ENCODE measurements at places on chromosomes 1 and 21. TPM values are rescaled to one million over a fixed set of nuclear protein-coding genes. Genes with fewer than 3 reads are reported as not detected.

DNA sequence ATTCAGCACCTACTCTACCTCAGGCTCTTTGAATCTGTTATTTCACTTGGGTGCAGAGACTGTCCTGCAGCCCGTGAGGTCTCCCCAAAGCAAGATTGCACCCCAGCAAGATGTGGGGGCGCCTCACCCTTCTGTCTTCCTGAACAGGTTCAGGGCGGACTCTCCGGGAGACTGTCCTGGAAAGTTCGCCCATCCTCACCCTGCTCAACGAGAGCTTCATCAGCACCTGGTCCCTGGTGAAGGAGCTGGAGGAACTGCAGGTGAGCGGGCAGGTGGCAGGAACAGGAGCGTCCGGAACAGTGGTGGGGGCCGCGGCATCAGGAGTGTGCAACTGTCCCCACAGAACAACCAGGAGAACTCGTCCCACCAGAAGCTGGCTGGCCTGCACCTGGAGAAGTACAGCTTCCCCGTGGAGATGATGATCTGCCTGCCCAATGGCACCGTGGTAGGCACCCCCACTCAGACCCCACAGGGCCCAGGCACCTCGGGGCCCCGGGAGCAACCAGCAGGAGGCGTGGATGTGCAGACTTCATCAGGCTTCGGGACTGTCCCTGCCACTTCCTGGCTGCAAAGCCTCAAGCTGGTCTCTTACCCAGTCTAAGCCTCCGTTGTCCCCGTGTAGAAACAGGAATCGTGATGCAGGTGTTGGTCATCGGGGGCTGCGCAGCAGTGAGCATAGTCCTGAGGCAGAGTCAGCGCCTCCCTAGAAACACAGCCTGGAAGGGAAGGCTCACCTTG, 5.9 kb upstream of the MTFR1L start:
- no peak overlapping the region for H3K27ac ChIP-seq
- H3K4me1 ChIP-seq: peaks cover 12% of the 10 kb centered on the region
- H3K4me3 ChIP-seq: no peak overlapping the region
- no peaks in the 10 kb centered on the region for H3K27me3 ChIP-seq
- H3K36me3 ChIP-seq: no peaks in the 10 kb centered on the region
- no peak for DNase-seq

GRCh38 chr1:169697755-169698154, 13.7 kb downstream of the SELL start:
- DNase-seq: no peak
- H3K36me3 ChIP-seq: no peaks in the 10 kb centered on the region
- no peak overlapping the region for H3K4me3 ChIP-seq
- H3K27me3 ChIP-seq: no peaks in the 10 kb centered on the region
- no peak overlapping the region for H3K27ac ChIP-seq

- H3K36me3 ChIP-seq: no peaks in the 10 kb centered on the region
- no peak for DNase-seq
- H3K27ac ChIP-seq: no peak overlapping the region
- H3K4me3 ChIP-seq: no peak overlapping the region
- no peaks in the 10 kb centered on the region for H3K4me1 ChIP-seq
Measured at GRCh38 chr1:177439301-177439700, 268.5 kb downstream of the BRINP2 start.

DNA sequence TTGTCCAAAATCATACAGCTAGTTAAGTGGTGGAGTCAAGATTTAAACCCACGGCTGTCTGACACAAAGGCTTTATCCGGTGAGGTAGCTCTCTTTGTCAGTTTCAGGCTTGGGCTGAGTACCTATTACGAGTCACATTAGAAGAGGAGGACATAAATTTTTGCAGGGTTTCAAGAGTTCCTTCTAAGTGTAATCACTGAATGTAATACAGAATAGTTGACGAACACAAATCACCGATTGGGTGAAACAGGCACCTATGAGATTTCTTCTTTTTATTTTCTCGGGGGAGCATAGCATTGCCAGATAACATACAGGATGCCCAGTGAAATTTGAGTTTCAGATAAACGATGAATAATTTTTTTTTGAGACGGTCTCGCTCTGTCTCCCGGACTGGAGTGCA, 847 bp downstream of the PSMD4 start:
- no peak for DNase-seq
- H3K4me1 ChIP-seq: peaks cover 7% of the 10 kb centered on the region
- H3K27ac ChIP-seq: no peak overlapping the region
- H3K27me3 ChIP-seq: no peaks in the 10 kb centered on the region
- peak overlapping the region; percentile 90 for H3K4me3 ChIP-seq

- no peaks in the 10 kb centered on the region for H3K36me3 ChIP-seq
- H3K4me1 ChIP-seq: no peaks in the 10 kb centered on the region
- no peak overlapping the region for H3K27ac ChIP-seq
- H3K27me3 ChIP-seq: no peaks in the 10 kb centered on the region
Measured at GRCh38 chr1:231075497-231075896, 35.4 kb upstream of the FAM89A start.

DNA sequence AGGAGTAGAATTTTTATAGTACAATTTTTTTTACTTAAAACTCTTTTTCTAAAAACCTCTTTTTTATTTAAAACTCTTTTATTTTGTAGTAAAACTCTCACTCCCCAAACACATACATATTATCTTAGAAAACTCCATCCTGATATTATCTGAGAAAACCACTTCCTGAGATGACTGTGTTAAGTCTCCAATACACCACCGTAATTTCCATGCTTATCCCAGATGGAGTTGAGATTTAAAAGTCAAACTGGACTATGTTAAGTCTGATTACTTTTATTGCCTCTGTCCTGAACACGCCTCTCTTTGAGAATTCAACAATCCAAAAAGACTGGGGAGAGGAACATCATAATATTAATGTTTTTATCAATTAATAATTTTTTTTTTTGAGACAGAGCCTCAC, 3.7 kb downstream of the SEC16B start:
- no peak overlapping the region for H3K27ac ChIP-seq
- no peaks in the 10 kb centered on the region for H3K4me1 ChIP-seq
- no peaks in the 10 kb centered on the region for H3K36me3 ChIP-seq
- no peak for DNase-seq

DNA sequence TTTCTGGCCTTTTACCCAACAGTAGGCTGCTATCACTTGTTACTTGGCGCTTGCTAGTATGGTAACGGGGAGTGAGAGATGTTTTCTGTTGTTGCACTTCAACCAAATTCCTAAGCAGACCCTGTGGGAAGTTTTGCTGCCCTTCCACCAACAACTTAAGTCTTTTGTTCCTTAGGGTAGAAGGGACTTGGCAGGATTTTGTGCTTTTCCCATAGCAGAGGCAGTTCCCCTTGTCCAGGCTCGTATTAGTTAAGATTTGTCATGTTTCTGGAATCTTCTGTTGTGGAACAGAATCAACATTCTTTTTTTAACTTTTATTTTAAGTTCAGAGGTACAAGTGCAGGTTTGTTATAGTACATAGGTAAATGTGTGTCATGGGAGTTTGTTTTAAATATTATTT, 73.2 kb upstream of the SGIP1 start:
- no peak for DNase-seq
- H3K27ac ChIP-seq: no peak overlapping the region
- H3K4me1 ChIP-seq: no peaks in the 10 kb centered on the region
- H3K36me3 ChIP-seq: no peaks in the 10 kb centered on the region
- no peaks in the 10 kb centered on the region for H3K27me3 ChIP-seq

GRCh38 chr1:171212607-171213351, 27.7 kb downstream of the FMO2 start:
- H3K36me3 ChIP-seq: no peaks in the 10 kb centered on the region
- peaks cover 4% of the 10 kb centered on the region for H3K4me1 ChIP-seq
- peak overlapping the region; percentile 14 for H3K27ac ChIP-seq
- DNase-seq: no peak
- H3K27me3 ChIP-seq: no peaks in the 10 kb centered on the region

GRCh38 chr1:44664730-44665370, 9.4 kb downstream of the TMEM53 start:
- no peak overlapping the region for H3K4me3 ChIP-seq
- H3K27ac ChIP-seq: no peak overlapping the region

DNA sequence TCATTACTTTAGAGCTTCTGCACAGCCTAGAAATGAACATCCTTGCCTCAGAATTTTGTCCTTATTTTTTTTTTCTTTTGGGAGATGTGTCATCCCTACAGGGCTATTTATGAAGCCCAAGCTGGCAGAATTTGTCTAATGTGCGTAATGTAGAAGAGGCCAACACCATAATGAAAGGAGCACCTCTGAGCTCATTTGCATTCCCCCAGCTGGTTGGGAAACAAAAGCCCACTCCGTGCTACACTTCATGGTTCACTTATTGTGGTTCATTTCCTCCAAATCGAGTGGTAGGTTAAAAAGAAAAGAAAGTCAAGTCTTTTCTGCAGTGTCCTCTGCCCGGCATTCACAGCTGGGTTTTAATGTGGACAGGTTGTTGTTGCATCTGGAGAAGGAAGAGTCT, 73.5 kb downstream of the KAZN start:
- no peaks in the 10 kb centered on the region for H3K4me1 ChIP-seq
- DNase-seq: no peak
- H3K36me3 ChIP-seq: no peaks in the 10 kb centered on the region

DNA sequence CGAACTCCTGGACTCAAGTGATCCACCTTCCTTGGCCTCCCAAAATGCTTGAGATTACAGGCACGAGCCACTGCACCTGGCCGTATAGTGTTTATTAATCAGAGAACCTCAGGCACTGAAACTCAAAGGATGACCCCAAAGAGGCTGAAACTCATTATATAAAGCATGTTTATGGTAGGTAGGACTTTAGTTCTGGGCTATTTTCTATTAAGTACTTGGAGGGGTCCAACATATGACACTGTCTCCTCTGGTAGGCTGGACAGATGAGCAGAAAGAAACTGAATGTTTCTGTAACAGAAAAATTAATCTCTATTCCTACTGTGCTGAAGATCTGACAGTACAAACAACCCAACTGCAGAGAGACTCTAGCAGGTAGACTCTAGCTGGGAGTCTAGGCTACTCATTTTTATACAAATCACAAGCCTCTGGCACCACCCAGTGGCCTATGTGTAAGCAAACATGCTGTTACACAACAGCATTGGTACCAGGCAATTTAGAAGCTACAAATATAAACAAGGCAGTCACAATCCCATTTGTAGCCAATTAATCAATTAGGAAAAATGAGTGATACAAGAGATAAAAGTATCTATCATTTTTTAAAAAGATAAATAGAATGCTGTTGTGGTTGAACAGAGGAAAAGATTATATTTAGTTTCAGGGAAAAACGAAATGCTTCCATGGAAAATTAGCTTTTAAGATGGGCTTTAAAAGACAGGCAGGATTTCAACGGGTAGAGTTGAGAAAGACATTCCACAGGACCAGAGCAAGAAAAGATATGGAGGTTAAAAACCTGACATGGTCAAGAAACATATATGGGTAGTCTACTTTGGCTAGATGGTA, 10.4 kb downstream of the DCAF8 start:
- no peak overlapping the region for H3K4me3 ChIP-seq
- H3K4me1 ChIP-seq: no peaks in the 10 kb centered on the region
- peak; percentile 56 for DNase-seq
- peak overlapping the region; percentile 33 for H3K27ac ChIP-seq
- no peaks in the 10 kb centered on the region for H3K27me3 ChIP-seq

The ARHGAP30 gene
- total RNA-seq: 16.5 TPM

The MED8 gene
- 38.8 TPM for total RNA-seq

The PIP5K1A gene
- total RNA-seq: 38.1 TPM

The ZNF362 gene
- 11.7 TPM for total RNA-seq

The LCE1C gene
- not detected for total RNA-seq

The LCE6A gene
- total RNA-seq: not detected

The SAMD13 gene
- 3.1 TPM for total RNA-seq
